ENCODE measurements at places on chromosomes 1 and 21.

DNA sequence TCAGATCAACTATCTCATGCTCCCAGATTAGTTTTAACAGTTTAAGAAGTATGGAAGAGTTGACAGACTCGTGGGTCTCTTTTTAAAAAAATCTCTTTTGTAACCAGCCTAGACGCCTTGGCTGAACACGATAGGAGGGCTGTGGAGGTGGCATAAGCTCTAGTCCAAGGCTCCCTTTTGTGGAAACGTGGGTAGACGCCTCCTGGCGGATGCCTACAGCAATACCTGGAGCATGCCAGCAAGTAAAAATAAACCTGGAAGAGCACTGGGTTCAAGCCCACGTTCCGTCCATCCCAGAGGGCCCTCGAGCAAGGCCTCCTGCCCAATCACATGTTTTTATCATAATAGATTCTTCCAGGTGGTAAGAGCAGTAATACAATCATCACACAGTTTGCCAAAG, 87.9 kb downstream of the RGS7 start:
- no peak for DNase-seq

- DNase-seq: no peak
Measured at GRCh38 chr1:100302739-100303138, 36.7 kb downstream of the RTCA start.

DNA sequence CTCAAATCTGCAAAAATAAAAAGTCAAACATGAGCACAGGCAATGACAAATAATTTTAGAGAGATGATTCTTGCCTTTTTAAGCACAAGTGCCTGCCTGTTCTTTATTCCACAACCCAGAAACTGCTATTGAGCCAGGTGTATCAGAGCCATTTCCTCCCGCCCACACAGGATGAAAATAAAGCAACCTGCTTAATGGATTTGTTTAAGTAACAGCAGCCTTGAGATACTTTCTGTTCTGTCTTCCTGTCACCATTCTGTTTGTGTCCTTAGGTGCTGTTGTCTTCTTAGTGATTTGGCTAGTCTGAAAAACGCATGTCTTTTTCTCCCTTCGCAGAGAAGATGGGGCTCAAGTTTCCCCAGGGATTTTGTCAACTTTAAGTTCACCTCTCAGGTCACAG, 11.4 kb downstream of the RPE65 start:
- no peak for DNase-seq

- no peak for DNase-seq
Measured at GRCh38 chr1:234647245-234647644, 37.3 kb upstream of the IRF2BP2 start.

DNA sequence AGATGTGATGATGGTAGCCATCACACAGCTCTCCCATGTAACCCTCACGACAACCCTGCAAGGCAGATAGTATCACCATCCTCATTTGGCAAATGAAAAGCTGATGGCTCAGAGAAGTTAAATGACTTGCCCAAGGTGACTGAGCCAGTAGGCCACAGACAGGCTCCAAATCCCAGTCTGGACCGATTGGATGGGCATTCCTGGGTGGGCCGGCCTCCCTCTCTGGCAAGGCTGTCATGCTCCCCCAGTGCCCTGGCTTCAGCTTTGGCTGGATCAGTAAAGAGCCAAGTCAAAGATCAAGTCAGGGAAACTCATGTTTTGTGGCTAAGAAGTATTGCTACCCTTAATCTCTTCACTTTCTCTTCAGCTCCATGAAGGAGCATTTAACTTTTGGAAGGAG, 41.2 kb downstream of the CDCP2 start:
- DNase-seq: no peak
